Subcutaneous preadipocyte (primary cell): ENCODE measurements at places on chromosomes 7 and 10. TPM values are rescaled to one million over a fixed set of nuclear protein-coding genes. Genes with fewer than 3 reads are reported as not detected.

Gene DYDC1
- total RNA-seq = not detected in 2 replicates

Gene KIF11
- 21.7 and 37.7 TPM in 2 replicates for total RNA-seq

Gene C10orf62
- 0.20 TPM in 1 of 2 replicates, not detected in the other for total RNA-seq

Gene ATRNL1
- total RNA-seq = 0.37 TPM in 1 of 2 replicates, not detected in the other

Gene PAX4
- not detected in 2 replicates for total RNA-seq

Gene GTPBP10
- total RNA-seq = 12.5 and 15.4 TPM in 2 replicates

Gene TMEM229A
- total RNA-seq = not detected in 2 replicates

Gene HMX2
- total RNA-seq = not detected in 2 replicates

Gene FZD1
- total RNA-seq = 16.5 and 31.3 TPM in 2 replicates

Gene NCAPG2
- total RNA-seq = 18.7 and 31.7 TPM in 2 replicates

Gene INSIG1
- total RNA-seq = 295 and 428 TPM in 2 replicates

Gene SPACDR
- total RNA-seq = 0.37 and 0.78 TPM in 2 replicates
